HCT116 (cell line): ENCODE measurements at places on chromosomes 5 and 9. TPM values are rescaled to one million over a fixed set of nuclear protein-coding genes. Genes with fewer than 3 reads are reported as not detected.

The SH3PXD2B gene
- 27.5 TPM for total RNA-seq

The CDKN2B gene
- total RNA-seq = 9.8 TPM

The NDUFB6 gene
- 68.9 TPM for total RNA-seq

The TAL2 gene
- total RNA-seq = not detected

The STC2 gene
- total RNA-seq = 97.3 TPM

The SPACA9 gene
- 8.0 TPM for total RNA-seq

The ACSL6 gene
- 2.3 TPM for total RNA-seq

The PCDHAC1 gene
- total RNA-seq = 1.0 TPM

The PCDHB2 gene
- not detected for total RNA-seq

The ROR2 gene
- total RNA-seq = 15.7 TPM

The MTAP gene
- 326 TPM for total RNA-seq

The PTGES gene
- total RNA-seq = 17.2 TPM

The WDR38 gene
- total RNA-seq = not detected

The PCDHA10 gene
- 0.05 TPM for total RNA-seq

The CARTPT gene
- total RNA-seq = not detected
